GM03348 (cell line): ENCODE measurements at places on chromosomes 6 and 20.

GRCh38 chr6:125647391-125647790 is 102.0 kb upstream of the HEY2 start:
- no peak for DNase-seq

GRCh38 chr20:36572701-36573102 is 695 bp upstream of the TGIF2 start:
- peak; percentile 25 for DNase-seq

- no peak for DNase-seq
Measured at GRCh38 chr20:59783641-59784010, 149.8 kb downstream of the SYCP2 start.

DNA sequence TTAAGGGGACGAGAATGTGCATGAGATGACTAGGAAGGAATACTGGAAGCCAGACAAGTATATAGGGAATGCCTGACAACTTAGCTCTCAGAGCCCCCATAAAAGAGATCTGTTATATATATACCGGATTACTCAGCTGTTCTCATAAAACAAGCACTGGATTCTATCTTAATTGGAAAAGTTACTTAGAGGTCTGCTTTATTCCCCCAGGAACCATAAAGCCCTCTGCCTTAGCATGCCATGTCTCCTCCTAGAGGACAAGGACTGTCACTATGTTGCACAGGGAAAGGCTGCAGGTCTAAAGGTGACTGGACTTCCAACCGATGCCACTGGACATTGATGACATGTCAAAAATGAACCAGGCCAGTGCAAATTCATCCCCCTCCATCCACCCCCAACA is 6.4 kb downstream of the EXOC2 start:
- DNase-seq: no peak

GRCh38 chr20:36808317-36809257 is 35.0 kb upstream of the DSN1 start:
- peak; percentile 68 for DNase-seq

- DNase-seq: no peak
Measured at GRCh38 chr6:70763754-70764510, 96.2 kb downstream of the SMAP1 start.

- peak; percentile 76 for DNase-seq
Measured at GRCh38 chr20:17651129-17651759, 30.8 kb downstream of the RRBP1 start.
